Activated T-cell treated with anti-CD3 and anti-CD28 coated beads for 1 hour (primary cell): ENCODE measurements at places on chromosomes 16 and 17.

DNA sequence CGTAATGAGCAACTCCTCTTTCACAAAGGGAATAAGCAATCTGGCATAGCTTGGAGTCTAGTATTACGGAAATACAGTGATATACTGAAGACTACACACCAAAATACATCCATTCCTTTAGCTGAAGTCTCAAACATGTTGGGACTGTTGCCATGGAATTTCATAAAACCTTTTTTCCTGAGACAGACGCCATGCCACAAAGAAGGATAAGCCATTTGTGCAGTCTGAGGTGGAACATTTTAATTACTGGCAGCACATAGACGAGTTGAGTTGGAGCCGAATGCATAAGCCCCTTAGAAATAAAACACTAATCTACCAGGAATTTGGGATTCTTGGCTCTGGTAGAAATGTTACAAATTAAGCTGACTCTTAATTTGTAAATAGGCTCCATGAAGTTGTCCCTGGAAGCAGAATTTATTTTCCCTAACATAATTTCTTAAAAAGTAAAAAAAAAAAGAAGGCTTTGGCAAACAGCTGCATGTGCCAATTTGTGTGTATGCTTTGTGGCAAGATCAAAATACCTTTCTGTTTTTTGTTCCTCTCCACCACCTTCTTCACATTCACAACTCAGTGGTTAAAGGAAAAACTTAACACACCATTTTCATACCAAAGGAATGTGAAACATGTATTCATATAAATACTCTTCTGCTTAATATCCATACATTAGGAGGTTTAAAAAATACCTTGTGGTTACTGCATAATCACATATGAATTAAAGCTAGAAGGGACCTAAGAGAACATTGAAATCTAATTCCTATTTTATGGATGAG is 25.5 kb downstream of the GRB7 start:
- no peak for DNase-seq

- no peak for DNase-seq
Measured at GRCh38 chr17:6019959-6020358, 50.2 kb upstream of the WSCD1 start.

DNA sequence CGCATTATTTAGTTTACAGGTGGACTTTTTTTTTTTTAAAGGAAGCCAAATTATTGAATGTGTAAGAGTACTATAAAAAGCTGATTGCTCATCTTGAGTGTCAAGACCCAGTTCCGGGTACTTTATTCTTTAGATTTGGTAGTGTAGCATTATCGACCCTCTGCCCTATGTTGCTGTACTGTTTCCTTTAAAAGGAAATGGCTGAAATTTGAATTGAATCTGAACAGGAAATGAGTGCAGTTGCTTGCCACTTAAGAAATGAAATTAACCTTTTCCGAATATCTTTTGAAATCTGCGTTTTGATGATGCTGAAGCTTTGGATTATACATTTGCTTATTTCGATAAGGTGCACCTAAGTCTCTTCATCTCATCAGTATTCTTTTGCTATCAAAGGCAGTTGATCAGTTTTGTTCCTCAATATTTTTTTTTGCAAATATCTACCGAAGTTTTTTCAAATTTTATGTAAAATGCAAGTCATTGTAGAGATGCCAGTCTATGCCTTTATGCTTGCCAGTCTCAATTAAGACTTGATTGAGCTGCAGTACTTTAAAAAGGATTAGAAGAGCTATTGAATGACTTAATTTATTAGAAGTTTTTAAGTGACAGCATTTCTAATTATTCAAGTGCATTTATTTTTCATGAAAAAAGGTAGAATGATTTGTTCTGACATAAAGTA is 1.8 kb downstream of the GGNBP2 start:
- DNase-seq: no peak

DNA sequence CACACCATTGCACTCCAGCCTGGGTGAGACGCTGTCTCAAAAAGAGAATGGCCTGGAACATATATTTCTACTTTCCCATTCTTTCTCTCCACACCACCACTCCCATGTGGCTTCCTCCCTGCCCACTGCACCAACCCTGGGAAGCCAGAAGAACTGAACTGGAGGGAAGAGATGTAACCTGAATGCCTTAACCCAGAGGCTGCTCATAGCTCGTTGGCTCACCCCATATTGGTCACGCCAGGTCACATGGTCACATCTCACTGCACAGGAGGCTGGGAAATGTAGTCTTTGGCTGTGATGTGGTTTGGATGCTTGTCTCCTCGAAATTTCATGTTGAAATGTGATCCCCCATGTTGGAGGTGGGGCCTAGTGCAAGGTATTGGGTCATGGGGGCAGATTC is 5.9 kb upstream of the DNAH17 start:
- DNase-seq: no peak

DNA sequence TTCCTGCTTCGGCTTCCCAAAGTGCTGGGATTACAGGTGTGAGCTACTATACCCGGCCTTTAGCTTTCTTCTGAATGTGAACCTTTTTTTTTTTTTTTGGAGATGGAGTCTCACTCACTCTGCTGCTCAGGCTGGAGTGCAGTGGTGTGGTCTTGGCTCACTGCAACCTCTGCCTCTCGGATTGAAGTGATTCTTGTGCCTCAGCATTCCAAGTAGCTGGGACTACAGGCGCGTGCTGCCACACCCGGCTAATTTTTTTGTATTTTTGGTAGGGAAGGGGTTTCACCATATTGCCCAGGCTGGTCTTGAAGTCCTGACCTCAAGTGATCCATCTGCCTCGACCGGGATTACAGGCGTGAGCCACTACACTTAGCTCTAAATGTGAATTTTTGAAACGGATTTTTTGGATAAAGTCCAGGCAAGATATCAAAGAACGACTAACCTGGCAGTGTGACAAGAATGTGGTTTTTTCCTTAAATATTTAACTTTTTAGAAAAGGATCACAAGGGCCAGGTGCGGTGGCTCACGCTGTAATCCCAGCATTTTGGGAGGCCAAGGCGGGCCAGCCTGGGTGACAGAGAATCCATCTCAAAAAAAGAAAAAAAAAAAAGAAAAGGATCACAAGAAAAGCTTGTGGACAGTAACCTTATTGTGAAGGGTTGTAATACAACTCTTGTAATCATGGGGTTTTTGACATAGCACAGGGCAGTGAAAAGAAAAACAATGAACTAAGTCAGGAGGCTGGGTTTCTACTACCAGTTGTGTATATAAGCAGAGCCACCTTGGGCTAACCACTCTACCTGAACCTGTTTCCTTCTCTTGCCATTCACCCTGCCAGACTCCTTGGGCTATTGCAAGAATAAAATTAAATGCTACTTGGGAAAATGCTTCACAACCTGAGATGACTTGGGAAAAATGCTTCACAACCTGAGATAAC is 6.2 kb downstream of the BRCA1 start:
- DNase-seq: no peak

GRCh38 chr17:66348584-66349165 is 46.3 kb downstream of the PRKCA start:
- no peak for DNase-seq

- DNase-seq: no peak
Measured at GRCh38 chr16:49886554-49887094, 30.7 kb upstream of the ZNF423 start.

GRCh38 chr16:66036184-66036583 is 330.3 kb upstream of the CDH5 start:
- DNase-seq: no peak

DNA sequence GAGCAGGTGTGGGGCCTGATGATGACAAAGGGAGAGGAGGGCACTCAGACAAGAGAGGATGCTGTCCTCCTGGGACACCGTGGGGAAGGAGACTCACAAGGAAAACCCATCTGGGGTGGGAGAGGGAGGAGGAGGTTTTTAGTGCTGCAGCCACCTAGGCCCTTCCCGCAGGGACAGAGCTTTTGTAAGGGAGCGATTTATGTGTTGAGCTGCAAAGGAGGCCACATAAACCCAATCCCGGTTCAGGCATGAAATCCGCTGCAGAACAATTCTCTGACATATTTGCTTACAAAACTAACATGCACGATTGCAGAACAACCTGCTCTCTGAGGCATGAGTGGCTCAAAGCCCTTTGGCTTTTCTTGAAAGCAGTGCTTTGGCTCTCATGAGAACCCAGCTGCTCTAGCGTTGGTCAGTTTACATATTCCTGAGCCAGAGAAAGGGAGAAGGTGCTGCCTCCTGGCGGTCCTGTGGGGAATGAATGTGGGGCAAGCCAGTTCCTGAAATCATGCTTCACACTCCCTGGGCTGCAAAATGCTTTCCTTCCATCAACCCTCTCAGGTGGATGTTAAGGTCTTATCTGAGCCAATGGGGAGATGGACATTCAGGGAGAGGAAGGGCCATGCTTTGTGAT is 122.4 kb upstream of the NLRP1 start:
- peak; percentile 51 for DNase-seq

DNA sequence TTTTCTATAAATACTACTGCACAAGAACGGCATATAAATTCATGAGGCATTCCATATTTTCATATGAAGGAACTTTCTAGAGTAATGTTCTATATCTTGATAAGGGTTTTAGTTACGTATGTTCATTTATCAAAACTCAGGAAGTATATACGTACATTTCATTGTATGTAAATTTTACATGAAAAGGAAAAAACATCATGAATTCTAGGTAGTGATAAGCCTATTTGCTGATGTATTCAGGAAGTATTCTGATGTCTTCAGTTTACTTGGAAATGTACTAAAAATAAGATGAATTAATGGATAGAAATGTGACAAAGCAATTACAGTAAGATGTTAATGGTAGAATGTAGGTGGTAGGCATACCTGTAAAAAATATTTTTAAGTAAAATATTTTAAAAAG is 4.7 kb downstream of the DGKE start:
- DNase-seq: no peak

GRCh38 chr17:7216242-7217112 is 3.2 kb downstream of the DLG4 start:
- DNase-seq: no peak

DNA sequence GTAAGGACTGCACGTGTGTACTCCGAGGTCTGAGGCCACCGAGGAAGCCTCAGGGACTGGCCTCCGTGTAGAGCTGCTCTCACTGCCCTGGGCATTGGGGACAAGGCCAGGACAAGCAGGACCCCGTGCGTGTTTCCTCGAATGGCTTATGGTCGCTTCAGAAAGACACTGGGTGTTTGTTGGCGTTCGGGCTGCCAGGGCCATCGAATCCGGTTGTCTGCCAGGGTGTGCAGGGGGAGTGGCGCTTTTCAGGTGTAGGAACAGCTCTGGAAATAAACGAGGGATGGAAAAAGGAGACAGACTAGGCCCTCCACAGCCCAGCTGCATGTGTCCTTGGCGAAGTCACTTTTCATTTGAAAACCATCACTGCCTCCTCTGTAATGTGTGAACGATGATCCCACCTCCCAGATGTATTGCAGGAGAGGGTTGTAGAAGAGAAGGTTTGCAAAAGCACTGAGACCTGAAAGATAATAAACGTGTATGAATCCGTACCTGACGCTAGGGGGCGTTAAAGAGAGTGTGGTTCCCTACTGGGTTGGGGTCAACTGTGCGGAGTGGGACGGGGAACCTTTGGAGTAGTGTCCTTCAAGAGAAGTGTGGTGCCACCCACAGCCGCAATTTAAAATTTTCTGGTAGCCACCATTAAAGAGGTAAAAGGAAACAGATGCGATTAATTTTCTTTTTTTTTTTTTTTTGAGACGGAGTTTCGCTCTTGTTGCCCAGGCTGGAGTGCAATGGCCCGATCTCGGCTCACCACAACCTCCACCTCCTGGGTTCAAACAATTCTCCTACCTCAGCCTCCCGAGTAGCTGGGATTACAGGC is 2.1 kb upstream of the ZSCAN10 start:
- no peak for DNase-seq

GRCh38 chr17:1590029-1590746 is 27.6 kb upstream of the PITPNA start:
- DNase-seq: no peak

DNA sequence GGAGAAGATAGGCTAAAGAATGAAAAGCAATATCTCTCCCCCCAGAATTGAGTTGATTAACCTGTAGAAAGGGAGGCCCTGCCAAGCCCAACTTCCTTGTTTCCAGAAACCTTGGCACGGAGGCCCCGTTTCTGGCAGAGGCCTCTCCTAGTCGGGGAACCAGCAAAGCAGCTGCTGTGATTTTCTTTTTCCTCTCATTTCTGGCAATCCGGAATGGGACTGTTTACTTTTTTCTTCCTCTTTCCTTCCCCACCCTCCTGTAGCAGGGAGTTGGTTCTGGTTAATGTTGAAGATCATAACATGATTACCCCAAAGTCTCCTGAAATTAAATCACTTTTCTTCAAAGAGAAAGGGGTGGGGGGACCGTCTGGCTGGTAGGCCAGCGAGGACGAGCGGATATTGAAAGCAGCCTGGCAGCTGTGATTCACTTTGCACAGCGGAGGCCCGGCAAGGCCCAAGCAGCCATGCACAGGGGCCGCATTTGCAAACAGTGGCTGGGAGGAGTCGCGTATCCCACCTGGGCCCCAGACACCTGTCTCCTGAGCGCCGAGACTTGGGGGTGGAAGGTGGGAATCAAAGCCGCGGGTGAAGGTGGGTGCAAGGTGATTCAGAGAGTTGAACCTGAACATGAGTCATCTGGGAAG is 51.5 kb downstream of the NTN1 start:
- no peak for DNase-seq

DNA sequence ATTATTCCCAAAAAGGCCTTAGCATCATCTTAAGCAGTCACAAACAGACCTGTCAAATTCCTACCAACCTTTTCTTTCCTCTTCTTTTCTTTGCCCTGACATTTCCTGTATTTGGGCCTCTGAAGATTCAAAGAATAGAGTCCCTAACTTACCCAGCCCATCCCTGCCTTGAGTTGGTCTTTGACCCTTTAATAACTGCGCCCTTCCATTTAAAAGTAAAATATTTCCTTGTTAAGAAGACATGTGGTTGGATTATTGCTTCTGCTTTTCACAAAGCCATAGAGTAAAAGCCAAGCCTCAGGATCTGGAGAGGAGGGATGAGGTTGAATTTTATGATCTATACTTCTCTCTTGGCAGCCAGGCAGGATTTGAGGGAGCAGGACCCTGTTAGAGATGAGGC is 13.2 kb upstream of the CCL23 start:
- DNase-seq: no peak

GRCh38 chr17:82414548-82415281 is 3.4 kb upstream of the HEXD start:
- peak; percentile 65 for DNase-seq

DNA sequence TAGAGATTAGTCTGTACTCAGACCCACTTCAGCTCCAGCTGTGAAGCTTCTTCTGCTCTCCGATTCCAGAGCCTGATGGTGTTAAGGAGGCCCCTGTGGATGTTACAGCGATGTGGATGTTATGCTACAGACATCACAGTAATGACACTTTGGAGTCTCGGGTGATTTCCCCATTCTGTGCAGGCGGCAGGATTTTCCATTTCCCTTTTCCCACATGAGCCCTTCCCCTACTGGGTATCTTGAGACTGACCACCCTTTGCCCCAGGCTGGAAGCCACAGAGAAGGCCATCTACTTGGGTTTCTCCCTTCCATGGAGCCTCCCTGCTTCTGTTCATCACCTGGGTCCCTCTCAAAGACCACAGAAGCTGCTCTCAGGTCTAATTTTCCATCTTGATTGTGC is 78.3 kb downstream of the KCNJ12 start:
- no peak for DNase-seq

GRCh38 chr16:75460446-75460845 is 4.0 kb downstream of the TMEM170A start:
- no peak for DNase-seq
